ENCODE measurements at places on chromosomes 1 and 21.
A peak's percentile ranks its signal among the peaks of the same experiment; 100 is the strongest.

DNA sequence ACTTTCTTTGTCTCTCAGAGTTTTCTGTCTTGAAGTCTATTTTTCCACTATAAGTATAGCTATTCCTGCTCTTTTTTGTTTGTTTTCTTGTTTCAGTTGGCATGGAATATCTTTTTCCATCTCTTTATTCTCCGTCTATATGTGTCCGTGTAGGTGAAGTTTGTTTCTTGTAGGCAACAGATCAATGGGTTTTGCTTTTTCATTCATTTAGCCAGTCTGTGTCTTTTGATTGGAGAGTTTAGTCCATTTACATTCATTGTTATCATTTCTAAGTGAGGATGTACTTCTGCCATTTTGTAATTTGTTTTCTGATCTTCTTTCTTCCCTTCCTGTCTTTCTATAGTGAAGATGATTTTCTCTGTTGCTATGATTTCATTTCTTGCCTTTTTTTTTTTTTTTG is 132.5 kb upstream of the GPR52 start:
- H3K4me1 ChIP-seq: no peaks in the 10 kb centered on the region
- H3K4me3 ChIP-seq: no peak overlapping the region
- peaks cover 21% of the 10 kb centered on the region for H3K36me3 ChIP-seq
- H3K27ac ChIP-seq: no peak overlapping the region
- no peaks in the 10 kb centered on the region for H3K27me3 ChIP-seq

DNA sequence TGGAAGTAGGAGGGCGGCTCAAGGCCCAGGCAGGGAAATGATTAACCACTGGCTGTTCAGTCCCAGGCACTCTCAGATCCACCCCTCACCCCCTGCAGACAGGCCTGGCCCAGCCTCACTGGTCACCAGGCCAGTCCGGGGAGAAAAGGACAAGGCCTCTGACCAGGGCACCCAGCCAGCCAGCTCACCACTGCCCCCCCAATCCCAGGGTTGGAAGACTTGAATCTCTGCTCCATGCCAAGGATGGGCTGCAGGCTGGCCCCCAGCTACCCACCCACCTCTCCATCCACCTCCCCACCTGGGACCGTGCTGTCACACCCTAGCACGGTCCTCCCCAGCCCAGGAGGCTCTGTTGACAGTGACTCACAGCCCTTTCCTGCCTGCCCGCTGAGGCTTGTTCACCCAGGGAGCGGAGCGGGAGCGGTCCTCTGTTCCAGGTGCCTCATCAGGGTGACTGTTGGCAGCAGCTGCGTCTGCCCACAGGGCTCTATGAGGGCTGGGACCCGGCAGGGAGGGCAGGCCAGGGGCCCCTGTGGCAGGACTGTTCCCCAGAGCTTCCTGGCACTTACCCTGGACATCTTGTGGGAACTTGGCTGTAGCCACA is 2.2 kb downstream of the LAD1 start:
- H3K27ac ChIP-seq: no peak overlapping the region
- no peaks in the 10 kb centered on the region for H3K36me3 ChIP-seq
- H3K4me1 ChIP-seq: peaks cover 8% of the 10 kb centered on the region
- H3K4me3 ChIP-seq: no peak overlapping the region

GRCh38 chr1:19049128-19049768 is 92.8 kb upstream of the IFFO2 start:
- no peak overlapping the region for H3K27ac ChIP-seq
- peaks cover 8% of the 10 kb centered on the region for H3K4me1 ChIP-seq
- H3K27me3 ChIP-seq: peaks cover 4% of the 10 kb centered on the region

- no peak for DNase-seq
- no peaks in the 10 kb centered on the region for H3K27me3 ChIP-seq
Observed at GRCh38 chr1:180680558-180681144, 48.8 kb downstream of the XPR1 start.

DNA sequence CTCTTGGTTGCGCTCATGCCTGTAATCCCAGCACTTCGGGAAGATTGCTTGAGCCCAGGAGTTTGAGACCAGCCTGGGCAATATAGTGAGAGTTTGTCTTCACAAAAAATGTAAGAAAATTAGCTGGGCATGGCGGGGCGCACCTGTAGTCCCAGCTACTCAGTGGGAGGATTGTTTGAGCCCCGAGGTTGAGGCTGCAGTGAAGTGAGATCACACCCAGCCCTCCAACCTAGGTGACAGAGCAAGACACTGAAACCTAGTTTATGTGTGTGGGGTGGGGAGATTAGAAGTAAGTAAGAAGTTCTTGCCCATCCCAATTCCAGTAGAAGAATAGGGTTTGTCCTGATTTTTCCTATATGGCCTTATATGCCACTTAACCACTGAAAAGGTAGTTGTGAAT is 2.0 kb downstream of the RPL5 start:
- peaks cover 49% of the 10 kb centered on the region for H3K36me3 ChIP-seq
- H3K4me3 ChIP-seq: peak overlapping the region; percentile 84
- no peaks in the 10 kb centered on the region for H3K27me3 ChIP-seq
- H3K4me1 ChIP-seq: peaks cover 70% of the 10 kb centered on the region
- peak overlapping the region; percentile 94 for H3K27ac ChIP-seq
- no peak for DNase-seq

DNA sequence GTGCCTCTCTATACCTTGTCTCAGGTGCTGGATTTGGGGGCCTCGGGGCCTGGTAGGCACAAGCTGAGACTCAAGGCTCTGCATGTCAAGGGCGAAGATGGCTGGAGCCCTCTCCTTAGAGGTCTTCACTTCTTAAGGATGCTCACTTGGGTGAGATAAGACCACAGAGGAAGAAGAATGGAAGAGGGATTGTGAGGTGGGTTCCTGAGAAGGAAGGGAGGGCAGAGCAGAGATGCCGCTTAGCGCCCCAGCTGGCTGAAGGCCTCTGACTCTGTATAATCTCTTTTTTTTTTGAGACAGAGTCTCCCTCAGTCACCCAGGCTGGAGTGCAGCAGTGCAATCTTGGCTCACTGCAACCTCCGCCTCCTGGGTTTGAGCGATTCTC is 32.2 kb downstream of the SOX13 start:
- no peak for DNase-seq
- H3K27ac ChIP-seq: peak overlapping the region; percentile 85
- H3K4me1 ChIP-seq: peaks cover 30% of the 10 kb centered on the region
- no peaks in the 10 kb centered on the region for H3K36me3 ChIP-seq
- H3K27me3 ChIP-seq: no peaks in the 10 kb centered on the region
- H3K4me3 ChIP-seq: no peak overlapping the region

GRCh38 chr1:234965111-234965510 is 163.5 kb downstream of the TOMM20 start:
- no peaks in the 10 kb centered on the region for H3K36me3 ChIP-seq
- peak overlapping the region; percentile 93 for H3K27ac ChIP-seq
- no peak overlapping the region for H3K4me3 ChIP-seq
- no peaks in the 10 kb centered on the region for H3K27me3 ChIP-seq
- no peak for DNase-seq

DNA sequence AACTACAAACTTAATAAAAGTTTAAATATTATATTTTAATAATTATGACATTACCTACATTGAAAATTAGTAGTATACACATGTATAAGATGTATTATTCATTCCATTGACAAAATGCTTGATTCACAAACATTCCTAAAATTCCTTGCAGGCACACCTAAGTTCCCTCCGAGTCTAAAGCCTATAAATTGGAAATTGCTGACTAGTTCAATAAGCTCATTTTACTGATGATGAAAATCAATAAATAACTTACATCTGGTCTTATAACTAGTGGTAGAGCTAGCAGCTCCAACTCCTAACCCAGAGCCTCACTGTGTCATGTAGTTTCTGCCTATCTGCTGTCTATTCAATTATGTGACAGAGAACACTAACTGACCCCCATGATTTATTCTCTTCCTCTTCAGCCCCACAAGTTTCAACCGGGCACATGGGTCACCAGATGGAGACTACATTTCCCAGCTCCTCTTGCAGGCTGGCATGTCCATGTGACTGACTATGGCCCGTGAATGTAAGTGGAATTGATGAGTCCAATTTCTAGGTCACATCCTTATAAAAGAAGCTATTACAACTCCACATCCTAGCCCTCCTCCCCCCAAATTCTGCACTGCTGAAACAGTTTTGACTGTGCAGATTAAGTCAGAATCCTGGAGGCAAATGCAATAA is 29.6 kb upstream of the LRRC8D start:
- H3K36me3 ChIP-seq: no peaks in the 10 kb centered on the region
- H3K27me3 ChIP-seq: no peaks in the 10 kb centered on the region

GRCh38 chr1:198957044-198957443 is 318.2 kb downstream of the PTPRC start:
- no peak overlapping the region for H3K27ac ChIP-seq
- H3K4me3 ChIP-seq: no peak overlapping the region
- no peaks in the 10 kb centered on the region for H3K27me3 ChIP-seq
- H3K36me3 ChIP-seq: no peaks in the 10 kb centered on the region
- H3K4me1 ChIP-seq: no peaks in the 10 kb centered on the region

DNA sequence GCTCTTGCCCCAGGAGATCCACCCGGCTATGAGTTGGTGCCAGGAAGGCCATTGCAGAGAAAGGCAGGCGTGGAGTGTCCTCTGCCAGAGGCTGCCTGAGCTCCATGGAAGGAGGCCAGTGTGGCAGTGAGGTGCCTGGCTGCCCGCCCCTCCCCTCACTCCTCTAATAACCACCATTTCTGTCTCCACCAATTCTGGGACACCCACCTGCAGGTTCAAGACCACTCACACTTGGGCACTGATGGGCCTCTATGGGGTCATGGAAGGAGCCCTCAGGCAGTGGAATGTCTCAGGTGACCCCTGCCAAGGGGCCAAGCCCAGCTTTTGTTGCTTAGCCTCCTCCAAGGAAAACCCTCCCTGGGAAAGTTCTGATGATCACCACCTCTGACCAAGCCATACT is 731.6 kb downstream of the MATN1 start:
- H3K4me3 ChIP-seq: no peak overlapping the region
- H3K27ac ChIP-seq: no peak overlapping the region
- no peak for DNase-seq
- H3K36me3 ChIP-seq: no peaks in the 10 kb centered on the region
- no peaks in the 10 kb centered on the region for H3K27me3 ChIP-seq

- H3K4me3 ChIP-seq: no peak overlapping the region
- DNase-seq: peak; percentile 17
- no peak overlapping the region for H3K27ac ChIP-seq
- H3K36me3 ChIP-seq: no peaks in the 10 kb centered on the region
- no peaks in the 10 kb centered on the region for H3K4me1 ChIP-seq
- H3K27me3 ChIP-seq: peaks cover 3% of the 10 kb centered on the region
Observed at GRCh38 chr1:202250982-202251381, 57.4 kb downstream of the LGR6 start.

DNA sequence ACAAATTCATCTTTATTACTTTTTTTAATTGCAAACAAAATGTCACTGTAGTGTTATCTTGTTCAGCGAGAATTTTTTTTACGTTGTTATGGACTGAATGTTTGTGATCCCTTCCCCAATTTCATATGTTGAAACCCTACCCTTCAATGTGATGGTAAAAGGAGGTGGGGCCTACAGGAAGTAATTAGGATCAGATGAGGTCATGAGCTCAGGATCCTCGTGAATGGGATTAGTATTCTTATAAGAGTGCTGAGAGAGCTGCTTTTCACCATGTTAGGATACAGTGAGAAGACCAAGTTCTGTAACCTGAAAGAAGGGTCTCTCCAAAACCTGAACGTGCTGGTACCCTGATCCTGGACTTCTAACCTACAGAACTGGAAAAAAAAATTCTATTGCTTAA is 646.0 kb upstream of the TMPRSS15 start:
- no peaks in the 10 kb centered on the region for H3K36me3 ChIP-seq
- H3K27me3 ChIP-seq: no peaks in the 10 kb centered on the region
- DNase-seq: no peak
- H3K27ac ChIP-seq: no peak overlapping the region
- no peak overlapping the region for H3K4me3 ChIP-seq

- H3K4me3 ChIP-seq: no peak overlapping the region
- H3K36me3 ChIP-seq: no peaks in the 10 kb centered on the region
- H3K27ac ChIP-seq: no peak overlapping the region
- DNase-seq: no peak
- no peaks in the 10 kb centered on the region for H3K4me1 ChIP-seq
Observed at GRCh38 chr1:14304381-14304865, 294.1 kb upstream of the KAZN start.

DNA sequence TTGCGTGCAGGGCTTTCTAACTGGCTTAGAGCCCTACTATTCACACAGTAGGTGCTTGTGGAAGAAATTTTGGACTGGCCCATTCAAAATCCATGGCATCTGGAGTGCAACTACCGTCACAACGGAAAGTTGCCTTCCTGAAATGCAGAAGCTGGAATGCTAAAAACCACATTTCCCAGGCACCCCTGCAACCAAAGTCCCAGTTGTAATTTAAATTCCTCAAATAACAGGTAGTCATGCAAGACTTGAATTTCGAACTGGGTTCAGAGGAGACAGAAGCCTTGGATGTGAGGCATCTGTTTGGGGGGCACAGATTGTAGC is 186.7 kb downstream of the TOMM20 start:
- H3K4me3 ChIP-seq: no peak overlapping the region
- peaks cover 18% of the 10 kb centered on the region for H3K4me1 ChIP-seq
- no peaks in the 10 kb centered on the region for H3K36me3 ChIP-seq
- no peak overlapping the region for H3K27ac ChIP-seq
- no peaks in the 10 kb centered on the region for H3K27me3 ChIP-seq

GRCh38 chr1:184242507-184242943 is 144.3 kb upstream of the C1orf21 start:
- H3K4me1 ChIP-seq: peaks cover 10% of the 10 kb centered on the region
- no peak overlapping the region for H3K4me3 ChIP-seq
- H3K27ac ChIP-seq: peak overlapping the region; percentile 47
- no peak for DNase-seq
- no peaks in the 10 kb centered on the region for H3K36me3 ChIP-seq

DNA sequence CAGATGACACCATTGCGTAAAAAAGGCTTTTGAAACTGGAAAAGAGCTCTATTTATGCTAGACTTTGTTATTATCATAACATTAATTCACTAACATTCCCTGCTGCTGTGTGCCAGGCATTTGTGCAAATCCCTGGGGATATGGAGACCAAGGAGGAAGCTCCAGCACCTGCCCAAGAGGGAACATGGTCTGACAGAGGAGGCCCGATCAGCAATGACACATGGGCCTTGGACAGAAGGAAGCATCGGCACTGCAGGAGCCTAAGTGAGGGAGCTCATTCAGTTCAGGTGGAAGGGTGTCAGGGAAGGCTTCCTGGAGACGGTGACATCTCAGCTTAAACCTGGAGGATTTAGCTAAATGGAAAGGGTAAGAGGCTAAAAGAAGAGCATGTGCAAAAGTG is 13.9 kb downstream of the CAMK2N1 start:
- H3K4me3 ChIP-seq: no peak overlapping the region
- no peak for DNase-seq
- peaks cover 83% of the 10 kb centered on the region for H3K27me3 ChIP-seq
- H3K4me1 ChIP-seq: peaks cover 6% of the 10 kb centered on the region
- no peak overlapping the region for H3K27ac ChIP-seq

DNA sequence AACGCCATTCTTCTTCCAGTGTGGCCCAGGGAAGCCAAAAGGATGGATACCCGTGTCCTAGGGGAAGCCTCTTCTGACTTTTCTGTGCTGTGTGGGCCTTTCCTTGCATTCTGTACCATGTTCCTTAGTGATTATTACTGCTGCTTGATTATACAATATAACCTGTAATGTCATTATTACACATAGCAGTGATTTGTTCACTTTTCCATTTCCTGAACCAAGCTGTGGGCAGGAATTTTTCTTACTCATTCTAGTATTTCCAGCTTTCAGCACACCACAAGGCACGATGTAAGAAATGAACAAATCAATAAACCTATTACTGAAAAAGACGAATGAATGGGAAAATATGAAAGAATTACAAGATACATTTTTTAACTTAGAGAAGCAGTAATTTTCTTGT is 8.4 kb upstream of the USP33 start:
- no peaks in the 10 kb centered on the region for H3K27me3 ChIP-seq
- H3K4me1 ChIP-seq: no peaks in the 10 kb centered on the region
- DNase-seq: no peak
- no peak overlapping the region for H3K4me3 ChIP-seq

GRCh38 chr1:7501723-7502603 is 269.1 kb upstream of the VAMP3 start:
- H3K4me1 ChIP-seq: peaks cover 22% of the 10 kb centered on the region
- no peak overlapping the region for H3K4me3 ChIP-seq
- no peak for DNase-seq
- no peaks in the 10 kb centered on the region for H3K36me3 ChIP-seq
- H3K27me3 ChIP-seq: no peaks in the 10 kb centered on the region

All from spleen (tissue), 13 donors.